ENCODE measurements at places on chromosomes 3 and 15. TPM values are rescaled to one million over a fixed set of nuclear protein-coding genes. Genes with fewer than 3 reads are reported as not detected.

Gene NPHP3
- 9.0 TPM for polyA plus RNA-seq

Gene ADGRG7
- polyA plus RNA-seq, result not detected

Gene PLA2G4D
- polyA plus RNA-seq, result not detected

Gene SLC24A5
- 0.76 TPM for polyA plus RNA-seq

Gene ARNT2
- polyA plus RNA-seq, result 49.8 TPM

Gene TGM4
- not detected for polyA plus RNA-seq

Gene PROS1
- polyA plus RNA-seq, result 2.8 TPM

Gene CCR8
- polyA plus RNA-seq, result not detected

Gene ASB14
- not detected for polyA plus RNA-seq
